ENCODE measurements at places on chromosomes 5 and 9.

GRCh38 chr5:73222173-73222572, 49.2 kb downstream of the TMEM174 start:
- DNase-seq, result no peak

GRCh38 chr9:132739710-132740310, 69.5 kb downstream of the GTF3C4 start:
- no peak for DNase-seq

- DNase-seq, result no peak
Measured at GRCh38 chr5:59767681-59768151, 125.8 kb downstream of the PDE4D start.

GRCh38 chr5:131221008-131221703, 42.7 kb upstream of the CDC42SE2 start:
- no peak for DNase-seq

- no peak for DNase-seq
Measured at GRCh38 chr9:133187561-133188005, 21.5 kb downstream of the OBP2B start.

DNA sequence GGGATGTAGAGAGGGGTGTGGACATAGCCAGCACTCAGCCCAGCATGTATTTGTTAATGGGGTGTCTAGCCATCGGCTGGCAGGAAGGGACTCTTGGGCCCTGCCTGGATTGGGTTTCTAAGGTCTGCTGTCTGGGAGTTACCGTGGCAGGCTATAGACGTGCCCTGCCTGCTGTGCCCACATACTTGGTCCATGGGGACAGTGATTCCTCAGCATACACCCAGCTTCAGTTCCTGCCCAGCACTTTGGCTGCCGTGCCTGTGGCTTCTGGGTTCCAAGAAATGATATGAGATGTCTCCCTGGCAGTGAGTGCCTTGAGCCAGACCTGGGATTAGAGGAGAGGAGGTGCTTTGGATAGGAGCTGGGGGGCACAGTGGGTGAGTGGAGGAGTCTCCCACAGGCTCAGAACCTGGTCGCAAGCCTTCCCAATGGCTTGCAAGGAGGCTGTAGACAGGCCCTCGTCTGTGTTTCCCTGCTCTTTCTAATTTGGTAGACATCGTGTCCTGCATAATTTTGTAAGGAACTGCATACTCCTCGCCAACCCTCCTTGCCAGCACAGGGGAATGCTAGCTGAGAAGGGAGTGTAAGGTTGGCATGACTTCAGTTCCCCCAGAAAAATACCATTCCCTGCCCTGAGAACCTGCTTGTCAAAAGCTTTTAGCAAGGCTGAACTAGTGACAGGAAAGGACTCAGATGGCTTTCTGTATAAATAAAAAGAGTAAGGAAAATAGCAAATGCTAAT, 287.9 kb downstream of the ZSWIM6 start:
- DNase-seq, result no peak

DNA sequence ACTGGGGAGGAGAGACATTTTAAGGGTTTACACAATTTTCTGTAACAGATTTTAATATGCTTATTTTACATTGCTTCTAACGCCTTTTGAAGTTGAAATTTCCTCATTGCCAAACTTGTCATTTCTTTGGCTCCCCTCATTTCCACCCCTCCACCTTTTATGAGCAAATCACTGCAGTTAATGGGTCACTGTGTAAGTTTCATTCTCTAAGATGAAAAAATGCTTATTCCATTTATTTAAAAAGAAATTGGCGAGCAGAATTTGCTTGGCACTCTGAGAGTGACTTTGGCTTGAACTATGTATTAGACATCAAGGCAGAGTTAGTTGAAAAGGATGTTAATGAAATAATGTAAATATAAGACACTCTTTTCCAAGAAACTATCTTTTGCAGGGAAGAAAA, 66.6 kb downstream of the ITGA1 start:
- no peak for DNase-seq

DNA sequence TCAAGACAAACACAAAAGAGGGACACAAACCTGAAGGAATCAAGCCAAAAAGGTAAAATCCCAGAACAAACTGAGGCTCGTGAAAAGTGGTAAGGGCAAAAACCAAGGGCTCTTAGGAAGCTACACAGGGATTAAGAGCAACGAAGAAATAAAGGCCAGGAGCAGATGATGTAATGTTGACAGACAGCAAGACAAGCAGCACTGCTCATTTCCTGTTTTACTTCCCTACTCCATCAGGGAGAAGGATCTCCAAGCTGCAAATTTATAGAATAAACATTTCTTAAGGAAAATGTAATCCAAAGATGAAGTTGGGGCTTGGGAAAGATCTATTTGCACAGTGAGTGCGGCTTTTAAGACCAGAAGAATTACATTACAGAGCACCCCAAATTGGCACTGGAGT, 182.3 kb upstream of the MAP1B start:
- DNase-seq, result no peak

- no peak for DNase-seq
Measured at GRCh38 chr5:57406641-57407040, 76.0 kb downstream of the ACTBL2 start.

- no peak for DNase-seq
Measured at GRCh38 chr9:26066237-26066636, 388.0 kb upstream of the TUSC1 start.

DNA sequence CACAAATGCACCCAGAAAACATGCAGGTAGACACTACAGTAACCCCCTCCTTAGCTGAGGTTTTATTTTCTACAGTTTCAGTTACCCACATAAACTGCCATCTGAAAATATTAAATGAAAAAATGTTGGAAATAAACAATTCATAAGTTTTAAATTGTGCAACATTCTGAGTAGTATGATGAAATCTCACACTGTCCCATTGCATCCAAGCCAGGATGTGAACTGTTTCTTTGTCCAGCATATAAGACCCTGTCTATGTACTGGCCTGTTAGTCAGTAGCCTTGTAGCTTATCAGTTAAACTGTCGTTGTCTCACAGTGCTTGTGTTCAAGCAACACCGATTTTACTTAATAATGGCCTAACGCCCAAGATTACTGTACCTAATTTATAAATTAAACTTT, 630.5 kb downstream of the ANXA1 start:
- no peak for DNase-seq

DNA sequence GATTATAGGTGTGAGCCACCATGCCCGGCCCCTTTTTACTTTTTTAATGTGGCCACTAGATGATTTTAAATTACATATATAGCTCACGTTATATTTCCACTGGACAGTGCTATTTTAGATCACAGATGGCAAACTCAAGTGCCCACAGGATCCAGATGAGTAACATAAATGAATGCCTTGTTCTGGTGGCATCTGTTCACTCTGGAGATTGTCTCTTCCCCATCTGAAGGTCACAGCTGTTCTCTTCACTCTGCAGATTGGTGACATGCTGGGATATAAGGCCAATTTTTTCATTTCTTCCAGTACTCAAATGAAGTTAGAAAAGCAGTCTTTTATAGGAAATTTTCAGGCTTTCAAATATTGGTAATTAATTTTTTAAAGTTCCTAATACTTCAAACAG, 160.1 kb downstream of the DOCK8 start:
- no peak for DNase-seq

GRCh38 chr5:127243011-127243410, 47.6 kb upstream of the MEGF10 start:
- no peak for DNase-seq

GRCh38 chr5:116137544-116138378, 52.9 kb downstream of the COMMD10 start:
- no peak for DNase-seq

DNA sequence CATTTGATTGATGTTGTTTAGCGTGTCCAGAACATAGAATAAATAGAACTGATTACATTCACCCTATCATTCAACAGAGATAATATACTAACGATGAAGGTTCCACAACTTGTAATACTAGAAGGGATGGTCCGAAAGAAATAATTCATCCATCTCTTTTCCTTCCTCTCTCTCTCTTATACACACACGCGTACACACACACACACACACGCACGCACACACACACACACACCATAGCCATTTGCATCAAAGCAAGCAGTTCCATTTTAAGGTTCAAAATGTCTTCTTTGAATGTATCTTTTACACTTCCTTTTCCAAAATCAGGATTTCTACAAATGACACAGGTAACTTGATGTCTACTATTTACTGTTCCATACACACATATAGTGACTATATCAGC, 887 bp downstream of the GDA start:
- no peak for DNase-seq

DNA sequence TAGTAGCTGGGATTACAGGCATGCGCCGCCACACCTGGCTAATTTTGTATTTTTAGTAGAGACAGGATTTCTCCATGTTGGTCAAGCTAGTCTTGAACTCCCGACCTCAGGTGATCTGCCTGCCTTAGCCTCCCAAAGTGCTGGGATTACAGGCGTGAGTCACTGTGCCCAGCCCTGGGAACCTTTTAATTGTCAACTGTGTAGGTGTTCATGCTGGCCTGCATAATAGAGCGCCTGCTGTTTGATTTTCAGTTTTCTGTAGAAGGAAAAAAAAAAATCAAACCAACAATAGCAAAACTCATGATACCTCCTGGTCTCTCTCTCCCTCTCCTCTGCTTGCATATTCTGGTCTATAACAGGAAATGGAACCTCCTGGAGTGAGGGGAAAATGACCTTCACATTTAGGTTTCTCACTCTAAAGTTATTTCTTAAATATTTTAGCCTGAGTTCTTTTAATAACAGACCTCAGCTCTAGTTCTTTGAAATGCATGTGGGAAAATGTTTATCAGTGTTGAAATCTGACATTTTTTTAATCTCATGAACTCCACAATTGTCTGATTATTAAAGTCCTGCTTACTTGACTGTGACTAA, 51.7 kb downstream of the EXOSC2 start:
- DNase-seq, result no peak

GRCh38 chr5:121377461-121377860, 474.2 kb upstream of the FTMT start:
- no peak for DNase-seq

GRCh38 chr5:138264183-138264582, 10.2 kb downstream of the GFRA3 start:
- no peak for DNase-seq

DNA sequence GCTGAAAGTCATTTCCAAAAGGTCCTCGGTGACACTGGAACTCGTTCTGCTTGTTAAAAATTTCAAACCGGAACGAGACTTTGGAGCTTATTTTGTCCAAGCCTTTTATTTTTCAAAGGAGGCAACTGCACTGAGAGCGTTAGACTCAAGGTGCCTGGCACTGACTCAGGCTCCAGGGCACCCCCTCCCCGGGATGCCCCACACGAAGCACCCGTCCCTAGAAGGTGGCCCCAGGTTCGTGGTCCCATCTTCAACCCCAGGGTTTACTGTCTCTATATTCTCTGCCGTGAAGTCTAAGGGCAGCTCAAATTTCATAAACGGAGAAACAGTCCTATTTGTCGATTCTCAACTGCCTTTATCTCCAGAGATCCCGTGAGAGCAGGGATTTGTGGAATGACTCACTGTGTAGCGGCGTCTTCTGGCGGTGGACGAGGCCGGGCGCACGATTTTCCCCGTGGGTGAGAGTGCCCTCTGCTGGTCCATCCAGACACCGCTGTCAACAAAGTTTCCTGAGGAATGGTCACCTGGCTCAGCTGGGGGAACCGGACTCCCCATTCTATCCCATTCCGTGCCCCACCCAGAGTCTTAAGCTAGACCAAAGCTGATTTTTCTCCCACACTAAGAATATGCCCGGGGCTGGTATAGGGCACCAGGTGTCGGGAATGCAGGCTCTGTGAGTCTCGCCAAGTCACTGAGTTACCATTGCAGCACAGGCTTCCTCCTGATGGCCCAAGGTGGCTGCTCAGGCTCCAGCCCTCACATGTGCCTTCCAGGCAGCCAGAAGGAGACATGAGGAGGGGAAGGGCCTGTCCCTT, 27.1 kb upstream of the SLC6A19 start:
- DNase-seq, result no peak

- no peak for DNase-seq
Measured at GRCh38 chr5:104598285-104598684, 1035.7 kb upstream of the NUDT12 start.

DNA sequence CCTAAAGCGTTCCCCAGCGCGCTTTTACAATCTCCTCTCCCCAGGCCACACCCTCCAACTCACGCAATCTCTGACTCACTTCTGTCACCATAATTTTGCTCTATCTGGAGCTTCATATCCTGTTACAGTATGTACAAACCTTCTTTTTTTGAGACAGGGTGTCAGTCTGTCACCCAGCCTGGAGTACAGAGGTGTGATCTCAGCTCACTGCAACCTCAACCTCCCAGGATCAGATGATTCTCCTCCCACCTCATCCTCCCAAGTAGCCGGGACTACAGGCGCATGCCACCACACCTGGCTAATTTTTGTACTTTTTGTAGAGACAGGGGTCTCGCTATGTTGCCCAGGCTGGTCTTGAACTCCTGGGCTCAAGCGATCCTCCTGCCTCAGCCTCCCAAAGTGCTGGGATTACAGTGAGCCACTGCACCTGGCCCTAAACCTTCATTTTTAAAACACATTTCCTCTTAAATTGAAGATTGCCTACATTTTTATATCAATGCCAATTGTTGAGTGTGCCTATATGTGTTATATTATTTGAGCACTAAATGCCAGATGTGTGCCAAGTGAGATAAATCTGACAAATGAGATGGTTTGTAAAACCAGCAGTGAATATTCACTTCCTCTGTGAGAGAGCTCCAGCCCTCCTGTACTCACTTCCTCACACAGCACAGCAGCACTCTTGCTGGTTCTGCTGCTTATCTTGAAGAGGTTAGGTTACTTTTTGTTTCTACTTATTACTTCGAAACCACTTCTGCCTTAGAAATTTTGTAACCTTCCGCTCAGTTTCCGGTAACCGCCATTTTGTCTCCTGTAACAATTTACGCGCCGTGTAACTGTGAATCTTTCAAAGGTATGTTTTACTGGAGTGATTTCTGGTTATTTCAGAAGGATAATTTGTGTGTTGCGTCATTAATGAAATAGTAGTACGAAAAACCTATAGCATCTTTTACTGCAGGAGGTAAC, 57.9 kb downstream of the DOCK8 start:
- peak; percentile 55 for DNase-seq

DNA sequence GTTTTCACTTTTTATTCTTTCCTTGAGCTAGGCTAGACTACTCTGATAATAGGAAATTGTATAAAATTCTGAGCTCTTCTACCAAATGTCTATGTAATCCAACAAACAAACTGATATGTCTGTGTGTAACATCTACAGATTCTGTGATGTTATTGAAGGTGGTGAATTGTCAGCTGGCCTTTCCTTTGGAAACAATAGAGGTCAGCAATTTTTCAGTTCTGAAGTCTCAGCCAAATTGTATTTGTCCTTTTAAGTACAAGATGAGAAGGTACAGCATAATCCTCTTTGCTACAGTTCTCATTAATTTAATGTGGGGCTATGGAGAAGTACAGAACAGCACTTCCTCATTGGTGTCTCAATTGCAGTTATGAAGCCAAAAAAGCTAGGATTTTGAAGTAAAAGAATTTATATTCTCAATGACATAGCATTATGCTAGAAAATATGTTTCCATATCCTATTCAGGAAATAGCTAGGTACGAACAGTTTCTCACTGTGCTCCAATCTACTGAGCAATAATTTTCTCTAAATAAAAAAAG, 198.0 kb downstream of the HINT1 start:
- no peak for DNase-seq

GRCh38 chr5:132466433-132467286, 23.9 kb downstream of the IRF1 start:
- DNase-seq, result no peak

Measured in activated T-cell treated with anti-CD3 and anti-CD28 coated beads for 4 hours (primary cell).